Stimulated activated CD8-positive, alpha-beta memory T cell treated with anti-CD3 and anti-CD28 coated beads, Interleukin-4, amount 100 ng/mL, for 4 hours (primary cell): ENCODE measurements at places on chromosomes 6 and 20.

DNA sequence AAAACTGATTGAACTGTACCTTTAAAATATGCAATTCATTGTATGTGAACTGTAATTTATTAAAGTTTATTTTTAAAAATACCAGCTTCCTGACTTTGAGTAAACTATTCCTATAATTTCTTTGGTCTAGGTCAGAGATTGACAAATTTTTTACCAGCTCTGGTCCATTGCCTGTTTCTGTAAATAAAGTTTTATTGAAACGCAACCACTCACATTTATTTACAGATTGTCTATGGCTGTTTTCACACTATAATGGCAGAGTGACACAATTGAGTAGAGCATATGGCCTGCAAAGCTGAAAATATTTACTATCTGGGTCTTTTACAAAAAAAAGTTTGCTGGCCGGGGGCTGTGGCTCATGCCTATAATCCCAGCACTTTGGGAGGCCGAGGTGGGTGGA, 33.0 kb upstream of the NFATC2 start:
- DNase-seq = no peak

- no peak for DNase-seq
Observed at GRCh38 chr20:21571841-21572690, 58.2 kb upstream of the NKX2-2 start.

DNA sequence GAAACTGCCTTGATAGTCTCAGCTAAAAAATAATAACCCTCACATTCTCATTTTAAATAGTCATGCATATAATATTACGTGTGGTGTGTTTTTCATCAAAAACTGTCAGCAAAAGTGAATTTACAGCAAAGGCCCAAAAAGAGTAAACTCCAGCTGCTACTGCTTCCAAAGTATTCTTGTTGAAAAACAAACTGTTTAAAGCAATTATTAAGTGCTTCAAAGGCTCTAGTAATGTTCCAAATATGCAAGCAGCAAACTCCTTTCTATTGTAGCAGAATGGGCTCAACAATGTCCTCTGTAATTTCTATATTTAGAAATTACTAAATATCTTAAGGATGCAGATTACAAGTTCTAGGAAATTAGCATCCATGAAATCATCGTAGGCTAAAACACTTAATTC, 280.0 kb upstream of the TBX18 start:
- no peak for DNase-seq

DNA sequence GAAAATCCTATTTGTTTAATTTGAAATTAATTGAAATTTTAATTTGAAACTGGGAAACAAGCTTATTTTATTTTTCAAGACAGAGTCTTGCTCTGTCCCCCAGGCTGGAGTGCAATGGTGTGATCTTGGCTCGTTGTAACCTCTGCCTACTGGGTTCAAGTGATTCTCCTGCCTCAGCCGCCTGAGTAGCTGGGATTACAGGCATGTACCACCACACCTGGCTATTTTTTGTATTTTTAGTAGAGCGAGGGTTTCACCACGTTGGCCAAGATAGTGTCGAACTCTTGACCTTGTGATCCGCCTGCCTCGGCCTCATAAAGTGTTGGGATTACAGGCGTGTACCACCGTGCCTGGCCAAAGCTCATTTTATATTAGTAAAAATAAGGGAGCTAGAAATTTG, 4.2 kb downstream of the SRSF3 start:
- no peak for DNase-seq

- DNase-seq = no peak
Observed at GRCh38 chr6:47000842-47001241, 41.3 kb downstream of the ADGRF1 start.

DNA sequence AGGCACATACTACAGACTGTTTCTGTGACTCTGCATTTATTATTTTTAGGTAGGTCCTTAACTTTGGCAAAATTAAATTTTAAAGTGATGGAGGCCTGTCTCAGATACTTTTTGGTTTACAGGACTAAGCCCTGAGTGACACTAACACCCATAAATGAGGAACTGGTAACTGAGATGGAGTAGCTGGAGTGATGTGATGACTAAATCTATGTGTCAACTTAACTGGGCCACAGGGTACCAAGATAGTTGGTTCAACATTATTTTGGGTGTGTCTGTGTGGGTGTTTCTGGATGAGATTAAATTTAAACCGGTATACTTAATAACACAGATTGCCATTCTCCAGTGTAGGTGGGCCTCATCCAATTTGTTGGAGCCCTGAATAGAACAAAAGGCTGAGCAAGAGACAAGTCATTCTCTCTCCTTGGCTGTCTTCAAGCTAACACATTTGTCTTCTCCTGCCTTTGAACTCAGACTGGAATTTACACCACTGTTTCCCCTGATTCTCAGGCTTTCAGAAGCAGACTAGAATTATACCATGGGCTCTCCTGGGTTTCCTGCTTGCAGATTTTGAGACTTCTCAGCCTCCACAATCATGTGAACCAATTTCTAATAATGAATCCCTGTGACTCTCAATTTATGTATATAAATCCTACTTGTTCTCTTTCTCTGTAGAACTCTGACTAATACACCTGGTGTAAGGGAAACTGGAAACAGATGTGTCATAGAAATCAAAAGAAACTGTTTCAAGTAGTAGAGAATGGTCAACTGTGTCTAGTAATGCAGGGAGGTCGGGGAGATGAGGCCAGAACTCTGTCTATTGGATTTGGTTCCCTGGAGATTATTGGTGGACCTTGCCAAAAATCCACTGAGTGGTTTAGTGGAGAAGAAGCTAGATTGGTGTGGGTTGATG, 579.2 kb downstream of the EPM2A start:
- no peak for DNase-seq
